ENCODE measurements at places on chromosomes 12 and 14.

DNA sequence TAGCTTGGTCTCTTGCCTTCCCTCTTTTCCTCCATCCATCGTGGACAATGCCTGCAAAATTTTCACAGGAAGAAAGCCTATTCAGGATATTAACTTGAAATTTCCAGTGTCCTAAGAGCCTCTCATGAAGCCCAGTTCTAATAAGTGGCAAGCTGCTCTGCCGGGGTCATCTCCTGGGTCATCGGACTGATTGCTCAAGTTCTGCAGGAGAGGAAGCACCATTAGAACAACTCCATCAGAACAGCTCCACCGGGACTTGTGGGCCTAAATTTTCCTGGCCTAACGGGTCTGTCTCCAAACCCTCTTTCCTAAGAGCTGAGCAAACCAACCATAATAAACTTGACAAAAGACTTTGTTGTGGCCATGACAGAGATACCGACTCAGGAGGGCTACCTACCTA, 13.9 kb downstream of the ERG28 start:
- no peak for DNase-seq

DNA sequence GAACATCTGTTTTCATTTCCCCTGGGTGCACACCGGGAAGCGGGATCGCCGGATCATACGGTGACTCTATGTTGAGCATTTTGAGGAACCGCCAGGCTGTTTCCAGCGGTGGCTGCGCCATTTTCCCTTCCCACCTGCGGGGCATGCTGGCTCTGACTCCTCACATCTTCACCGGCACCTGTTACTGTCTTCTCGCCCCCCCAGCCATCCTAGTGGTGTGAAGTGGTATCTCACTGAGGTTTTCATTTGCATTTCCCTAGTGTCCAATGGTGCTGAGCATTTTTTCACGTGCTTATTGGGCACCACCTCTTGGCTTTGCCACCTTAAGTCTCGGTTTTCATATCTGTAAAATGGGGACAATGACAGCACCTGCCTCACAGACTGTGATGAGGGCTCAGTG, 44.1 kb upstream of the EML1 start:
- DNase-seq: no peak

DNA sequence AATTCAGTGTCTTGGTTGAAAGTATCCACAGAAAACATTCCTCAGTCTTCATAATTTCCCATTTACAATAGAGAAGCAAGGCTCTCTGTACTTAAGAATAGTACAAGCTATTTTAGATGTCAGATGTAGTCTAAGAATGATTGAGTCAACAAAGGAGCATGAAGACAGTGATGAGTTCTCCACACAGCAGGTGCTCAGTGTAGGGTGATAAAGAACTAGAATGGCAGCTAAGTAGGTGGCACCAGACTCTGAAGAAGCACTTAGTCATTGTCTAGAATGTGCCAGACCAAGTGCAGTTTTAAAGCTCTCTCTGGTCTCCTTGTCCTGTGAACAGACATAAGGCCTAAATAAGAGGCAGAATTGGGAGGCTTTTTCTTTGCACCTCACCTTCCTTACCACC, 504.6 kb downstream of the NRXN3 start:
- DNase-seq: no peak

GRCh38 chr12:65430571-65431306, 152.3 kb downstream of the MSRB3 start:
- no peak for DNase-seq

DNA sequence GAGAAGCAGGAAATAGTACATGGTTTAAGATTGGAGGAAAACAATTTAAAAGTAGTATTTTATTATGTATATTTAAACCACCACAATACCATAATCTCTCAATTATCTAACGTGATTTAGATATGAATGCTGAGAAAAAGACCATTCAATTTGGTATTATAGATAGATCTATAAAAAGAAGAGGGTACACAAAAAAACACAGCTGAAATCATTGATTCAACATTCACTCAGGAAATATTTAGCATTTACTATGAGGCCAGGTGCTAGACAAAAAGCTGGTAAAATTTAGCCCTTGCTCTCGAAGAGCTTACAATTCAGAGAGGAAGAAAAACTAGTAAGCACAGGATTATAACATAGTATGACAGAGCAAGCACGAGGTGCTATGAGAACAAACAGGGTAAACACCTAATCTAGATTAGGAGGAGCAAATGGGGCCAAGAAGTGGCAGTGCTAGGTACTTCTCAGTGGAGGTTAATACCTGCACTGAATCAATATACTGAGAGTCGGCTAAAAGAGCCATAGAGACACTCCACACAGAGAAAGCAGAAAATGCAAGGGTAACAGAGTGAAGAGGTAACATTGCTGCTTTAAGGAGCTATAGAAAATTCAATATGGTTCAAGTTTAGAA, 27.6 kb downstream of the TRIP11 start:
- DNase-seq: no peak

DNA sequence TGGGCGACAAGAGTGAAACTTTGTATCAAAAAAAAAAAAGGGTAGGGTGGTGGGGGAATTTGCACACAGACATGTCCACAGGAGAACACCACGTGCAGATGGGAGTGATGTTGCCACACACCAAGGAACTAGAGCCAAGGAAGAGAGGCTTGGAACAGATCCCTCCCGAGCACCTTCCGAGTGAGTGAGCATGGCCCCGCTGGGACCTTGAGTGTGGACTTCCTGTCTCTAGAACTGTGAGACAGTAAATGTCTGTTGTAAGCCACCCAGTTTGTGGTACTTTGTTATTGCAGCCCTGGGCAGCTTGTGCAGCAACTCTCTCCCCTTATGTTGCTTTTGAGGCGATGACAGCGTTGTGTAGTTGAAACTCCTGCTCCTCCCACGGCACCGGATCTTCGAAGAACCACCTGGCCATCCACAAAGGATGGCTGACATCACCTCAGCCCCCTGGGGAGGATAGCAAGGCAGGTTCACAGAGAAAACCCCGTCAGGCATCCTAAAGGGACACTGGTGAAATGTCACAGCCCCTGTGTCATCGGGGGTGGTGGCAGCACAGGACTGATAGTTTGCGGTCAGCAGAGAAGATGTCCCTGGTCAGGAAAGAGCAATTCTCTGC, 54.7 kb upstream of the PLEKHG3 start:
- DNase-seq: no peak

DNA sequence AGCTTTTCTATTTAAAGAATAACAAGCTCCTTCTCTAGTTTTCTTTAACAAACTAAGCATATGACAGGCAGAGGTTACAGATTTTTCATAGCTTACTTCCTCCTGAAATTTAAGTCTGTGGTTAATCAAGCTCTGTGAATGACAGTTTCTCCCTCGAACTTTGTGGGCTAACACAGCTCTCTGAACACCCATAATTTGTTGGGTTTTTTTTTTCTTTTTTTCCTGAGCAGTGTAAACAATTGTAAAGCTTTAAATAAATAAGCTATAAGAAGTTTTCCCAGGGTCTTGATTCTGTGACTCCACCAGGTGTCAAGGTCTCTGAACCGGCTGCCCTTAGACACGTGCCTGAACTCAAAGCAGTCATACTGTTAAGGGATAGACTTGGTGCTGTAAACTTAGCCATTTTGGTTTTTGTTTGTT, 128.1 kb upstream of the AMIGO2 start:
- no peak for DNase-seq

DNA sequence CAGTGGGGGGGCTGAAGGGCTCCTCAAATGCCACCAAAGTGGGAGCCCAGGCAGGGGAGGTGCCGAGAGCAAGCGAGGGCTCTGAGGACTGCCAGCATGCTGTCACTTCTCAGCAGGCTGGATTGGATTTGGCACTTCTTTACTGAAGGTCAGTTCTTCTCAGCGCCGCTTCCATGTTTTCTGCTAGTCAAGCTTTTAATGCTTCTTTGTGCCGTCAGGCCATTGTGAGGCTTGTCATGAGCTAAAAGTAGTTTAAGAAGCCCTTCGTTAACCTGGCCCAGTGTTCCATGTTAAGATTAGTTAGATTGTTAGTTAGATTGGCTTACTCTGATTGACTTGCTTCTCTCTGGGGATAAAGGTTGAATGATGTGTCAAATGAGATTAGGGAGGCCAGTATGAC, 13.4 kb downstream of the GABARAPL1 start:
- DNase-seq: no peak

GRCh38 chr14:61264651-61265050, 16.5 kb downstream of the TMEM30B start:
- DNase-seq: no peak

DNA sequence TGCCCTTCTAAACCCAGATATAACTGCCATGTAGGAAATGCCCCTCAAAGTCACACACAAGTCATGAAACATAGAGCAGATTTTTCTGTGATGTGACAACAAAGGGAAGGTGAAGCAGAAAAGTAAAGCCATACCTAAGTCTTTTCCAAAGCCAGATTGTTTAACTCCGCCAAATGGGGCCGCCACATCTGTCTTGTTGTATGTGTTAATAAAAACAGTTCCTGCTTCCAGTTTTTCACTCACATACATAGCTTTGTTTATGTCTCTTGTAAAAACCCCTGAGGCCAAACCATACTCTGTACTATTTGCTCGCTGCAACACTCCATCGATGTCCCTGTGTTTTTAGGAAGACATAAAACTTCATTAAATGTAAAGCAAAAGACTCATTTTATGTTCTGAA, 40.3 kb downstream of the NOPCHAP1 start:
- DNase-seq: no peak

DNA sequence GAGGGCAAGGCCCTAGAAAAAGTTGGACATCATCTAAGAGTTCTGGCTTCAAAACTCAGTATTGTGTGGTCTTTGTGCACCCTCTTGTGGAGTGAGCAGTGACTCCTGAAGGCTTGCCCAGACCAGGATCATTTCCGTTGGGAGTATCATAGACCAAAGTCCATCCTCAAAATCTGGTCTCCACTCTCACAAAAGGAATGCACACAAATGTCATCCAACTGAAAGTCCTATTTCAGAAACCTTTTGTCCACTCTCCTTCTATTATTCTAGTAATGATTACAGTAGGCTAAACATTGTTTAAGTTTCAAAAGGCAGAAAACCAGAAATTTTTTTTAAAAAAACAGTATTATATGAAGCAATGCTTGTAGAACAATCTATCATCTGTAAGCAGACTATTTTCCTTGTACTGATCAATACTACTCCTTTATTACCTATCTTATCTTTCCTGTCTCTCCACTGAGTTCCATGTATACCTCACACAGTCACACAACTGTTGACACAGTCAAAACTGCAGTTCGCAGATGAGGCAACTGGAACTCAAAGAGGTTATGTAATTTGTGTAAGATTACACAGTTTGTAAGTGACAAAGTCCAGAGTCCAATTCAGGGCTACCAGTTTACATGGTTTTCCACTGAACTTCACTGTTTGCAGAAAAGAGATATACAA, 41.4 kb downstream of the COX16 start:
- DNase-seq: no peak

- DNase-seq: no peak
These were observed 98.2 kb upstream of the GSC start for GRCh38 chr14:94867946-94868771.

DNA sequence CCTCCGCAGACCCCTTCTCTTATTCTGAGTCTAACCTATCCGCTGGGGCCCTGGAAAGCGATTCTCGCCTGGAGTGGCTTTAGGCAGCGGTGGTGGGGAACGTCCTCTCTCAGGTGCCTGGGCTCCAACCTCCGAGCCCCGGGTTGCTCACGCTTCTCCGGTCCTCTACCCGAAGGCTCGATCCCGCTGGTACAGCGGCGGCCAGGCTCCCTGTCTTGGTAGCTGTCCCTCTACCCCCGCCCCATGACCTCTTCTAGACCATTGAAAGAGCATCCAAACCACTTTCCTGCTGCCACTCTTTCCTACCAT, 505 bp upstream of the HEBP1 start:
- DNase-seq: no peak

GRCh38 chr14:62443796-62444195, 601.5 kb downstream of the KCNH5 start:
- no peak for DNase-seq

GRCh38 chr12:6647083-6647604, at the start of gene ACRBP:
Gene ACRBP (minus strand): TSS chr12:6647432. CDS start chr12:6647366, 66 bp downstream.
- no peak for DNase-seq

GRCh38 chr12:16526693-16527092, 79.3 kb downstream of the LMO3 start:
- DNase-seq: no peak

- DNase-seq: no peak
These were observed 200.1 kb upstream of the FRMD6 start for GRCh38 chr14:51451561-51451960.

- DNase-seq: no peak
These were observed 100.7 kb upstream of the SFSWAP start for GRCh38 chr12:131610181-131610580.

DNA sequence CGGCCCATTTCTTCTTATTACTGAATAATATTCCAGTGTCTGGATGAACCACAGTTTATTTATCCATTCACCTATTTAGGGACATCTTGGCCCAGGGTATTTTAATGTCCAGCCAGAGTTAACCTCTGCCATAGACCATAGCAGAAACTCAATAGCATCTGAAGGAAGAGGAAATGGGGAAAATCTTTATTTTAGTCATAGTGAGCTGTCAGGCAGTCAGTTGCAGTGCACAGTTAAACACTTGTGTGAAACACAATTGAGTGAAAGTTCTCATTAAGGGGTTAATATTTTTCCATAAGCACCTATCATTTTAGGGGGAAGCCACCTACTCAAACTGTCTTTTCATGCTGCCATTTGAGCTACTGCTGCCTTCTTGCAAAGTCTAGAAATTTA, 197.3 kb upstream of the PPFIA2 start:
- DNase-seq: no peak

GRCh38 chr14:32054536-32054935, 22.6 kb upstream of the ARHGAP5 start:
- no peak for DNase-seq

DNA sequence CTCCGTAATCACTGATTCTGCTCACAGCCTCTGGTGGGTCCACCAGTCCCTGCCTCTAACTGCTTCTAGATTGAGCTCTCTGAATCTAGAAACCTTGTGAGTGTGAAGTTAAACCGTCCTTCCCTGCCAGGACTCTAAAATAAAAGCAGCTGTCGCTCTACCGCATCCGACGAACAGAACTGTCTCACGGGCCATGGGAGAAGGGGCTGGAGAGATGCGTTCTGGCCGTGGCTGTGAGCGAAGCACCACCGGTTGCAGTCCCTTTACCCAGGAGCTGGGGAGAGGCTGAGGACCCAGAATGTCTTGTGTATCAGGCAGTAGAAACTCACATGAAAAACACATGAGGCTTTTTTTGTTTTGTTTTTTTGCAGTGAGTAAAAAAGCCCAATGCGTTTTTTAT, 159.6 kb downstream of the PIWIL1 start:
- DNase-seq: no peak

DNA sequence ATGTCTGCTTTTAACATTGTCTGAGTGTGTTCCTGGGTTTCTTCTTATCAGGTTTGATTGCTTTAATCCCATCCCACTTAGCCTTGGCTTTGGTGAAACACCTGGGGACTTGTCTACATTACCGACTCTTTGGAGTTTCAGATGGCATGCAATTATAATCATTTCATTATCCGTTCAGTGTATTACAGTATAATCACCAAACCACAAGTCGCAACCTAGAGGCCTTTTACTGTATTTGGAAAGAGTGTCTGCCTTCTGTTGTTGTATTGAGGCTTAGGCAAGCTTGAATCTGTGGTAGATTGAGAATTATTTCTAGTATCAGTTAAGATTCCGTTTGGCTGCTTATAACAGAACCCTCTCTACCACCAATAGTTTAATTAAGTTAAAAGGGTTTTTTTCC, 103.9 kb downstream of the TGFB3 start:
- no peak for DNase-seq

Measured in thoracic aorta (tissue), 2 donors.